ENCODE measurements at places on chromosomes 16 and 17.

GRCh38 chr17:49401971-49402611, 12.6 kb downstream of the PHB1 start:
- DNase-seq: no peak

- DNase-seq: no peak
Observed at GRCh38 chr17:80352991-80353665, 61.8 kb upstream of the ENDOV start.

GRCh38 chr17:31541559-31541958, 150.1 kb downstream of the RAB11FIP4 start:
- no peak for DNase-seq

DNA sequence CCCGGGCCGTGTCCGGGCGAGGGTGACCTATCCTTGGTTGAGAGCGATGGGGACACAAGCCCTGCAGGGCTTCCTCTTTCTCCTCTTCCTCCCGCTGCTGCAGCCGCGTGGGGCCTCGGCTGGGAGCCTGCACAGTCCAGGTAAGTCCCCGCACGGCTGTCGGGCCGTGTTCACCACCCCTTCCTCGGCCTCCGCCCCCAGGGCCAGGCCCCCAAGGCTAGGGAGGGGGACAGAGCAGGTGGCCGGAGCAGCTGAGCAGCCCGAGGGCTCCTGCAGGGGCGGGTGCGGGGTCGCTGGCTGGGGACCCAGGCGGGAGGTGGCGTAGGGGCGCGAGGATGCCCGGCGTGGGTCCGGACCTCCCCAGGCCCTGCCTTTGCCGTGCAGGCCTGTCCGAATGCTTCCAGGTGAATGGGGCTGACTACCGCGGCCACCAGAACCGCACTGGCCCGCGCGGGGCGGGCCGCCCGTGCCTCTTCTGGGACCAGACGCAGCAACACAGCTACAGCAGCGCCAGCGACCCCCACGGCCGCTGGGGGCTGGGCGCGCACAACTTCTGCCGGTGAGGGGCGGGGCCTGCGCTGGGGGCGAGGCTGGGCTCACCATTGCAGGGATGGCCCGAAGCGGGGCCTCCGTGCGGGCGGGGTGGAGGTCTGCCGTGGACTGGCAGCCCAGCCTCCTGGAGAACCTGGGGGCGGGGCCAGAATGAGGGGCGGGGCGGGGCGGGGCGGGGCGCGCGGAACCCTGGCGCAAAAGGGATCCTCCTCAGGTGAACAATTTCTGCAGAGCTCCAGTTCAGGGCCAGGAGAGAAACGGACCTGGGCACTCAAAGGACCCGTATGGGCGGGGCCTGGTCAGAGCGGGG, 631 bp downstream of the KREMEN2 start:
- DNase-seq: no peak

GRCh38 chr17:18224387-18225120, 881 bp upstream of the LLGL1 start:
- DNase-seq: no peak

DNA sequence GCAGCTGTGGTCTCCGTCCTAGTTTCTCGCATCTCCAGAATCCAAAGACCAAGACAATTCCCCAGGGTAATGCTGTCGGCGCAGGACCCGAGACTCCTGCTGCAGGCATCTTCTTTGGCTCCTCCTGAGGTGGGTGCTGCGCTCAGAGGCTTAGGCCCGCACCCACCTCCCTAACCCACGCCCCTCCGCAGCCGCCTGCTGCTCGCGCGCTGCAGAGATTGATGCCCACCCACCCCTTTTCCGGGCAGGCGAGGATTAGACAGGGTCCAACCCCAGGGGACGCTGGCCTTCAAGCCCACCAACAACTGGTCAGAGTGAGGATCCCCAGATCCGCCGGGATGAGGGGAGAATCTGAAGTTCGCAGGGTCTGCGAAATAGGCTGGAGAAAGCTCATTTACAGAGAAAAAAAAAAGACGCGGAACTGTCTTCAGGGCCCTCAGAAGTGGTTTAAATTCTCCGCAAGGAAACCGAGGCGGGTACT, 27.9 kb downstream of the SLFN11 start:
- no peak for DNase-seq

DNA sequence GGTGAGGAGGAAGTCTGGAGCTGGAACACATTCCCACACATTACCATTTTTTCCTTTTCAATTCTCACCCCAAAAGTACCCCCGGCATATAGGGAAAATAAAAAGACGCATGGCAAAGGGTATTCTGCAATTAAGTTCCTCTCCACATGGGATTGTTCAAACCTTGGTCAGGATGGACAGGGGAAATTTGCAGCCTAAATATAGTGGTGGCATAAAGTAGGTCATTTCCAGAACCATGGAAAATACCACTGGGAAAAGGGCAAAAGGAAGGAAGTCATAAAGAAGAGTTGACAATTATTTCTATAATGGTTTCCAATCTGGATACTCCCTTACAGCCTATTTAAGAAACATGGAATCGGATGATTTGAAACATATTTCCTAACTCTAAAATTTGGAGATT, 135.8 kb downstream of the STX8 start:
- no peak for DNase-seq

DNA sequence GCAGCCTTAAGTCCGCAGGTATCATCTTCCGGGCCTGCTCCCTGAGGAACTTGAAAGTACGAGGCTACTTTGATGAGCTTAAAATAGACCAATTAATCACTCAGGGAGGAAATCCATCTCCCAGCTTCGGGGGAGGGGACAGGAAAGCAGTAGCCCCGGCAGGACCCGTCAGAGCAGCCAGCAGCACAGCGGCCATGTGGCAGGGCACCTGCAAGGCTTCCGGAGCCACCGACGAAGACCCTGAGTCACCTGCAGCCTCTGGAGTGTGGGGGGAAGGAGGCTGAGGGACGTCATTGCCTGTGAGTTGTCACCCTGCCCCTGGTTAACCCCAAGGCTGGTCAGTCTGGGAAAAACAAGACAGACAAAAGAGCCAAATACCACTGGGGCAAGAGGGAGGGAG, 4.4 kb upstream of the CYB561 start:
- DNase-seq: no peak

DNA sequence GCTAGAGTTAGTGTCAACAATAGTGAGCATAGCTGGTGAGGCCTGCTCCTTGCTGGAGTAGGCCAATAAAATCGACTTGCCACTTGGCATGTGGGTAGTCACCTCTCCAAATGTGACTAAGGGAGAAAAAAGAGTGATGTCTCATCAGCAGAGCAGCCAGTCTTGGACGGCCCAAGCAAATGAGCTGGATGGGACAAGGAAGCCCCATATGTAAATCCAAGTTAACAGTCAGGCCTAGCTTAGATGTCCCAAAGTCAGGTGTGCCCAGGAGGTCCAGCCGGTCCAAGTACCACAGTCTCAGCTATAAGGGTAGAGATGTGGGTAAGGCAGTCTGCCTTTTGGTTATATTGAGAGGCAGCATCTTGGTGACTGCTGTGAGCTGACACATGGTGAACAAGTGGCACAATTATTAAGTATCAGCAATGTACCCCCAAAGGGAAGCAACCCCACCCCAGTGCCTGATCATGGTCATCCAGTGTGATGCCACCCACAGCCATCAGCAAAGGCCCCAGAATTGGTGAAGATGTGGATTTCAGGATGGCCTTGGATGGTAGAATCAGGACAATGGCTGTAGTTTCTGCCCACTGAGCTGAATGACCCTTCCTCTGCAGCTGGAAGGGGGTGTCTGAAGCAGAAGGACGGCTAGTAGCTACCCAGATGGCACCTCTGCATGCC, 83.4 kb downstream of the TNFRSF13B start:
- DNase-seq: no peak

DNA sequence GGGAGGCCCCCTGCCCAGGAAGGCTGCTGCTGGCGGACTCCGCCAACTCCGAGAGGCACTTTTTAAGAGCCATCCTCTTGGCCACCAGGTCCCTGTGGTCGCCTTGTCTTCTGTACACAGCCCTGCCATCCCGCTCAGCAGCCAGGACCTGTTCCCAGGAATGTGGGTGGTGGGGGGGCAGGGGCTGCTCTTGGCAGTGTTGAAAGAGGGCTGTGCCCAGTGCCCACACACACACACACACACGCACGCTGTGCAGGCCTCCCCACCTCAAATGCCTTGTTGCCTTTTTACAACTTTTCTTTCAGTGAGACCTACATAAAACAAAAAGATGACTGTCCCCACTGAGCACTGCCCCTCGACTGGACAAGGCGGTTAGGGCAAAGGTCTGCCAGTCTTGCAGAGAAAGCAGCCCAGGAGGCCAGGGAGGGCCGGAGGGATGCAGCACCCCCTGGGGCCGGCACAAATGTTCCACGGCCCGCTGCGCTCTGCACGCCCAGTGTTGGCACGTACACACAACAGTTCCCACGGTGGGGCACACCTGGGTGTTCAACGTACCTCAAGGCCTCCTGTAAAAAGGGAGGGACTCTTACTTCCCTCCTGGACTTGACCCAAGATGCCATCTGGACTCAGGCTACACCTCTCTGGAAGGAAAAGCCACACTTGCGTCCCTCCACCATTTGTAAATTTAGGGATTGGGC, 18.5 kb upstream of the PITPNA start:
- no peak for DNase-seq

DNA sequence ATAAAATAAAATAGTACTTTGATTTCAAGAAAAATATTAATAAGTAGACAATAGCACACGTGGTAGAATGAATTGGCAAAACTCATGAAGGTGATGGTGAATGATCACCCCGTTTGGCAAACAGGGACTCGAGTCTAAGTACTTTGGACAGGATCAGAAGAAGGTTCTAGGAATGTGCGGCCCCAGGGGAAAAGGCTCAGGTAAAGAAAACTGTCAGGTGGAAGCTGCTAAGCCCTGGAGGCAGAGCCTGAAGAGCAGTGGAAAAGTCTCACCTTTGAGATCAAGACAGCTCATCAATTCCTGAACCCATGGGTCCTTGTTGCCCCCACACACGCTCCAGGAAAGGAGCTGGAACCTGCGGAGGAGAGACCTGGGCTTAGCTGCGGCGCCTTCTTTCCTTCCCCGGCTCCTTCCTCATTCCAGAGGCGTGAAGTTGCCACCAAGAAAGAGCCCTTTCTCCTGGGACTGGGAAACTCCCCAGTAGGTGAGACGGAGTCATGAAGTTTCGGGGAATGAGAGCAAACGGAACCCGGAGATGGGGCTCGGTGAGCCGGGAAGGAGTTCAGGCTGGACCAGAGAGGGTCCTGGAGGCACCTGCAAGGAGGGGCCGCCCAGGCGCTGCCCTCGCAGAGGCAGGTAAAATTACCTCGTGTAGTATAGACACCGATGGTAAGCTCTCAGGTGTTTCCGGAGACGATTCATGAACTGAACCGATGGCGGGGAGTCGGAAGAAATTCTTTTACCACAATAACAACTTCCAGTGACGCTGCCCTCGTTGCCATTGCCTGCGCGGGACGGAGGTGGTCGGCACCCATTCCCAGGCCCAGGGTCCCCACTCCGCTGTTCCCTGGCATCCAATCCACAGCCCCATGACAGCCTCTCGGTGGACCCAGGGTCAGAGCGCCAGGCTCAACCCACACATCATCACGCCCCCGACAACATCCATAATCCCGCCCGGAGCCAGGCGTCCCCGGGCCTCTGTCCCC, 1.2 kb upstream of the ZMYND15 start:
- no peak for DNase-seq

DNA sequence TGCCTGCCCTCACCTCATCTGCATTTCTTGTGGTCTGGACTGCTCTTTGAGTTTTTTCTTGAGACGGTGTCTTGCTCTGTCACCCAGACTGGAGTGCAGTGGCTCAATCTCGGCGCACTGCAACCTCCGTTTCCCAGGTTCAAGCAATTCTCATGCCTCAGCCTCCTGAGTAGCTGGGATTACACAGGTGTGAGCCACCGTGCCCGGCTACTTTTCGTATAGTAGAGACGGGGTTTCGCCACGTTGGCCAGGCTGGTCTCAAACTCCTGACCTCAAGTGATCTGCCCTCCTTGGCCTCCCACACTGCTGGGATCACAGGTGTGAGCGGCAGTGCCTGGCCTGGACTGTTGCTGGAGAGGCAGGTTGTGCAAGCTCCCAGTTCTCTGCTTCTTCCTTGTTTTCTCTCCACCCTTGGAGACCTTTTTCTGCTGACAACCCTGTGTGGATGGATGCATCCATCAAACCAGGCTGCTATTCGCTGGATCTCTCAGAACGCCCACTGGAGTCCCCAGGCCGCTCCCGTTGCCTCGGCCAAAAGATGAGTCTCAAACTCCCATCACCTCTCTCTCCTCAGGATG, 22.7 kb upstream of the DBNDD1 start:
- no peak for DNase-seq

DNA sequence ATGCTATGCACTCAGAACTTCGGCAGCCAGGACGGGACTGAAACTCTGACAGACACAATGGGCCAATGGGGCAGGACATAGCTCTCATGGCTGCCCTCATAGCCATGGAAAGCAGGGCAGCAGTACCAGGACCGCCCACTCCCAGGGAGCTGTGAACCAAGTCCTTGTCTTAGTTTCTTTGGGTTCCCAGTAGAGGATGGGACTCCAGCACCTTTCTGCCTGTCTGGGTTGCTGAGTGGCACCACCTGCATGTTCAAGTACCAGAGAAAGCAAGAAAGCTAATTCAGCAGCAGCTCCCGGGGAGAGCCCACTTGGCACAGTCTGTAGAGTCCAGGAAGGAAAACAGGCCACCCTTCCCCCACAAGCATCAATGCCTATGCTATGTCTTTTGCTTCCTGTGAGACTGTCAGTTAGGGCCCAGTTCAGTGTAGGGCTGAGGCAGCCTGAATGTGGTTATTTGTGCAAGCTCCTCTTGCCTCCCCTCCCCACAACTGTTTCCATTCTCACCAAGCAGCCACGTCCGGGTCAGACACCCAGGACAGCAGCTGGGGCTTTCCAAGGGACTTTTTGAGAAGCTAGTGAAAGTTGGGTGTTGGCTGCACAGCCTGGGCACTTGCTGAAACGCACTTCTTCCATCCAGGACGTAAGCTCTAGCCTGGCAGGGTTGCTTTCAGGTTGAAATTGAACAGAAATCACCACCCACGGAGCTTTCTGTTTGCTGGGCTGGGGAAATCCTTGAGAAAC, 7.8 kb downstream of the SUPT4H1 start:
- peak; percentile 76 for DNase-seq

- no peak for DNase-seq
Observed at GRCh38 chr16:76654088-76654820, 377.1 kb downstream of the CNTNAP4 start.

GRCh38 chr17:14818469-14818868, 446.7 kb downstream of the PMP22 start:
- no peak for DNase-seq

- DNase-seq: no peak
Observed at GRCh38 chr17:45936610-45937009, 42.3 kb downstream of the MAPT start.

Data from stimulated activated CD8-positive, alpha-beta memory T cell treated with anti-CD3 and anti-CD28 coated beads, Interleukin-15, amount 100 ng/mL, for 1 hour (primary cell).